Glutamatergic neuron (in vitro differentiated cells): ENCODE measurements at places on chromosomes 4 and X.

DNA sequence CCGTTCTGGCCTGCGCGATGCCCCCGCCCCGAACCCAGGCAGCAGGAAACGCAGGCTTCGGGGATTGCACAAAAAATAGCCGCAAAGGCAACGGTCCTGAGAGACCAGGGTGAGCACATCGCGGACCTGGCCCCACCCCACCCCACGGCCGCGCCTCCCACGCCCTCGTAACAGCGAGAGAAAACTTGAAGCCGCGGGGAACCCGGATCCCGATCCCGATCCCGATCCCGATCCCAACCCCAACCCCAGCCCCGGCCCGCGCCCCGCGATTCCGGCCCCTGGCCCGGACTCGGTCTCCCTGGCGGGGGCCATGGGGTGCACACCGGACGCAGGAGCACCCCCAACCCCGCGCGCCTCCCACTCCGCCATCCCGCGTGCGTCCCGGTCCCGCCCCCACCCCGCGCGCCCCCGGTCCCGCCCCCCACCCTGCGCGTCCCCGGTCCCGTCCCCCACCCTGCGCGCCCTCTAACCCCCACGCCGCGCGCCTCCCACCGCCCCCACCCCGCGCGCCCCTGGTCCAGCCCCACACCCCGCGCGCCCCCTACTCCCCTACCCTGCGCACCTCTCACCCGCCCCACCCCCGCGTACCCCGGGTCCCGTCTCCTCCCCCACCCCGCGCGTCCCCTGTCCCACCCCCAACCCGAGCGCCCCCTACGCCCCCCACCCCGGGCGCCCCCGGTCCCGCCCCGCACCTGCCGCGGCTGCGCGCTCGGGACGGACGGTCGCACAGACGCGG, 29.0 kb downstream of the NOP14 start:
- peaks cover 4% of the 10 kb centered on the region for H3K27me3 ChIP-seq
- H3K36me3 ChIP-seq = no peaks in the 10 kb centered on the region
- H3K27ac ChIP-seq = no peak overlapping the region
- H3K4me1 ChIP-seq = peaks cover 9% of the 10 kb centered on the region

- H3K4me1 ChIP-seq = no peaks in the 10 kb centered on the region
- H3K36me3 ChIP-seq = peaks cover 3% of the 10 kb centered on the region
- no peak overlapping the region for H3K27ac ChIP-seq
Observed at GRCh38 chrX:108148524-108148923, 56.9 kb downstream of the ATG4A start.

GRCh38 chrX:20218836-20219505, 47.7 kb downstream of the RPS6KA3 start:
- no peaks in the 10 kb centered on the region for H3K27me3 ChIP-seq
- no peak overlapping the region for H3K4me3 ChIP-seq
- DNase-seq = no peak

- H3K27me3 ChIP-seq = peaks cover 6% of the 10 kb centered on the region
- H3K27ac ChIP-seq = peak overlapping the region; percentile 95
- peak; percentile 83 for DNase-seq
- H3K4me3 ChIP-seq = no peak overlapping the region
Observed at GRCh38 chrX:39726771-39727170, 371.0 kb downstream of the BCOR start.

DNA sequence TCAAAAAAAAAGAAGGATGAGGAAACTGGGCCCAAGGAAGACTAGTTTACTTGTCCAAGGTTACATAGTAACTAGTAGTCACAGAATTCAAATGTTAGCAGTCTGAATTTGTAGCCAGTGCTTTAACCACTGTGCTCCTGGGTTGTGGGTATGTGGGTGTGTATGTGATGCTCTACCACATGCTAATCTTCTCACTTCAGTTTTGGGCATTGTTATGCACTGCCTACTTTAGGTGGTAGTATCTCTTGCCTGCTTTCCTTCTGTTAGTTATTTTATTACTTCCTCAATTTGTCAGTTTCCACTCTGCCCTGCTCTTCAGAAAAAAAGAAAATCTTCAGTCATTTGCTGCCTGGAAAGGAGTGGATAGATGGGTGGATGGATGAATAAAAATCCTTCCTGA, 219.2 kb downstream of the RPA4 start:
- no peaks in the 10 kb centered on the region for H3K36me3 ChIP-seq
- H3K27me3 ChIP-seq = no peaks in the 10 kb centered on the region
- no peak overlapping the region for H3K27ac ChIP-seq

DNA sequence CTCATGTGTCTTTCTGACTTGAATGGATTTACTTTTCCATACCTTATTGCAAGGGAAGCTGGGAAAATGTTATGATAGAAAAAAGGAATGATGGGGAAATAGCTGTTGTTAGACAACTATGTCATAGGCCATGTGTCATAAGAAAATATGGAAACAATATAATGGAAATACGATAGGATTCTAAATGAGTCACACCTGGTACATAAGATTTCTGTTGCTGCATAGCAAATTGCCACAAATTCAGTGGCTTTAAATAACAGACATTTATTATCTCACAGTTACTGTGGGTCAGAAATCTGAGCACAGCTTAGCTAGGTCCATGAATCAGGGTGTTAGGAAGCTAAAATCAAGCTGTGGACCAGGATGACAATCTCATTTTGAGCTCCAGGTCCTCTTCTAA, 44.6 kb upstream of the ANKRD50 start:
- H3K27ac ChIP-seq = no peak overlapping the region
- no peaks in the 10 kb centered on the region for H3K36me3 ChIP-seq
- no peak overlapping the region for H3K4me3 ChIP-seq

- H3K36me3 ChIP-seq = no peaks in the 10 kb centered on the region
- H3K4me1 ChIP-seq = no peaks in the 10 kb centered on the region
- no peaks in the 10 kb centered on the region for H3K27me3 ChIP-seq
- no peak for DNase-seq
- H3K27ac ChIP-seq = no peak overlapping the region
Observed at GRCh38 chr4:123869286-123870215, 473.0 kb downstream of the SPRY1 start.

- H3K4me1 ChIP-seq = no peaks in the 10 kb centered on the region
- no peak for DNase-seq
- no peaks in the 10 kb centered on the region for H3K27me3 ChIP-seq
Observed at GRCh38 chr4:177147668-177148067, 162.0 kb upstream of the NEIL3 start.

DNA sequence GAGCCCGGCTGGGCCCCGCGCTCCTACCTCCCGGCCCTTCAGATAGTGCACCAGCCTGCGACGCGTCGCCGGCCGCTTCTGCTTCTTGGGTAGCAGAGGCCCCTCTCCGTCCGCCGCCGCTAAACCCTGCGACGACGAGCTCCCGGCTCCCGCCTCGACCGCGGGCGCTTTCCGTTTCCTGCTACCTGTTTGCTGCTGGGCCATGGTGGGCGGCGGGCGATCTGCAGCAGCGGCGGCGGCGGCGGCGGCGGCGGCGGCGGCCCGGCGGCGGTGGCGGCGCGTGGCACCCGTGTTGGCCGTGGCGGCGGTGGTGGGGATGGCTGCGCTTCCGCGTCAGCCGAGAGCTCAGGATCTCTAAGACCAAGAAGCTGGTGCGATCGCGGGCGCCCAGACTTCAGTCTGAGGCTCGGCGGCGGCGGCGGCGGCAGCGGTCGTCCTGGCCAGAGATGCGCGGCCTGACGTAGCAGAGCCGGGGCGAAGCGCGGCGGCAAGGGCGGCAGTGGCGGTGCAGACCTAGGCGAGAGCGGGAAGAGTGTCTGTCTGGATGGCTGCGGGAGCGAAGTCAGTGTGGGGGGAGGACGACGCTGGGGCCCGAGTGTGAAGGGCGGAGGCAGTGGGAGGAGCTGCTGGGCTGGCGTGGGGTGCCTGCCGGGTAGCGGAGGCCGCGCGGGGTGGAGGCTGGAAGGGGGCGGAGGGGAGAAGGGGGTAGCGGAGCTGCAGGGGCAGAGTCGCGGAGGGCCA, at the start of gene DCAF12L2:
DCAF12L2 (minus strand) TSS at position 569 of the 741 bp plus-strand sequence; CDS start at position 204, 365 bp downstream.
- peaks cover 3% of the 10 kb centered on the region for H3K27me3 ChIP-seq
- peak within 1 kb of the TSS; percentile 76 for H3K4me3 ChIP-seq
- H3K36me3 ChIP-seq = no peaks in the 10 kb centered on the region
- DNase-seq = peak; percentile 52
- no peak within 1 kb of the TSS for H3K27ac ChIP-seq
- no peaks in the 10 kb centered on the region for H3K4me1 ChIP-seq

DNA sequence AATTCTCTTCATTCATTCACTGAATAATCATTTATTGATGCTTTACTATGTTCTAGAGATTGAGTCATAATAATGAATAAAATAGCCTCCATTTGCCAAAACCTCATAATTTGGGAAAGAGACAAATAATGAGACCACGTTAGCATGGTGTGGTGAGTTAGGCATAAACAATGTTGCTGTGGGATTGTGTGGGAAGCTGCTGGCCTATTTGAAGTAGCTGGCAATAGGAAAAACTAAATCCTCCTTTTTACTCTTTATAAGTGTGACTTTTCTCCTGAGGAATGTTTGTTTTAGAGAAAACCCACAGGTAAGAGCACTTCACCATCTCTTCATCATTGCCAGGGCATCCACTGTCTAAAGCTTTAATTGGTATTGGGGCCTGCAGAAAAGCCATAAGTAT, 95.3 kb downstream of the AREG start:
- H3K27ac ChIP-seq = no peak overlapping the region
- H3K4me1 ChIP-seq = no peaks in the 10 kb centered on the region
- no peak for DNase-seq
- no peaks in the 10 kb centered on the region for H3K27me3 ChIP-seq
- no peak overlapping the region for H3K4me3 ChIP-seq
- H3K36me3 ChIP-seq = no peaks in the 10 kb centered on the region

GRCh38 chrX:74293343-74293946, 10.5 kb upstream of the ZCCHC13 start:
- H3K36me3 ChIP-seq = no peaks in the 10 kb centered on the region
- DNase-seq = peak; percentile 78
- H3K27me3 ChIP-seq = peaks cover 10% of the 10 kb centered on the region
- H3K27ac ChIP-seq = peak overlapping the region; percentile 99
